ENCODE measurements at places on chromosomes 11 and 22. TPM values are rescaled to one million over a fixed set of nuclear protein-coding genes. Genes with fewer than 3 reads are reported as not detected.

DNA sequence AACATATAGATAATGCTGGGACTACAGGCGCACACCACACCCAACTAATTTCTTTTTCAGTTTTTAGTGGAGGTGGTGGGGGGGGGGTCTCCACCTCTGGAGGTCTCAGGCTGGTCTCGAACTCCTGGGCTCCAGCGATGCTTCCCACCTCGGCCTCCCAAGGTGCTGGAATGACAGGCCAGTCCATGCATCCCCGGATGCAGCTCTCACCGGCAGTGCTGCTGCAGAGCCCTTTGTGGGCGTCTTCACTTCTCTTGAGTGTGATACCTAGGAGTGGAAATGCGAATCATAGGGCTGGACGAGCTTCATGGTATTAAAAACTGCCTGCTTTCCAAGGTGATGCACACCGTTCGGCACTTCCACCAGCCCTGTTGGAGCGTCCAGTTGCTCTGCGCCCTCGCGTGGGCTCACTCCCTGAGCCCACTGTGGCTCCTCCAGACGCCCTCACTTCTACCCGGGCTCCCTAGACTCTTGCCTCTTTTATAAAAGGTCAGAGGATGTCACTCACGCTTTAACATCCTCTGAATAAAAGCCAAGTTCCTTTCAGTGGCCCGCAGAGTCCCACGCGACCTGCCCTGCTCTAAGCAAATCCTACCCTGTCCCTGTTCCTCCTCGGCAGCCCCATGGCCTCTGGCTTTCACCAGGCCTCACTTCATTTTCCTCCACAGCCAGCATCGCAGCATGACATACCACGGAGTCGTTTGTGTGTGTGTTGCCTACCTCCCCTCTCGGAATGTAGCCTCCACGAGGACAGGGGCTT is 837 bp upstream of the BID start:
- DNase-seq, result no peak

- no peak for DNase-seq
Measured at GRCh38 chr11:36097219-36097650, 153.4 kb downstream of the LDLRAD3 start.

DNA sequence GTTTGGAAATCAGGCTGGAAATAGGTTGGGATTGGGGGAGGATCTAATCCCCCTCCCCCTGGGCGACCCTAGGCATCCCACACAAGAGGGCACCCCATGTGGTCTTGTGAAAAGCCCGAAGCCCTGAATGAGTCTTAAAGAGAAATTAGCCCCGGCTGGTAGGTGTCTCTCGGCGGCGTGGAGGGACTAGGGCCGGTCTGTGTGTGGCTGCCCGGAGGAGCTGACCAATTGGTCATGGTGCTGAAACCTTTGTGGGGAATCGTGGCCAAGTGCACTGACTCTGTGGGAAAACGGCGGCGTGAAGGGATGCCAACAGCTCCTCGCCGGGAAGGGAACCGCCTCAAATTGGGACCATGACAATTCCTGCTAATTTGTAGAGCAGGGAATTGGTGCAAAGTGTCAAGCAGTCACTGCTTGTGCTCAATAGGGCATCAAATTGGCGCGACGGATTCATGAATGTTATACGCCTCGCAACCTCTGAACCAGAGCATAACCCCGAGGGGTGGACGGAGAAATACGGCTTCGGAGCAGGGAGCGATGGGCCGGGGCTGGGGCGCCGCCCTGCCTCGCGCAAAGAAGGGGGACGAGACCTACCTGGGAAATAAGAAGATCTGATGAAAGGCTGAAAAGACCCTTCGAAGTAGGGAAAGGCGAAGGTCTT is 1.5 kb downstream of the DBX1 start:
- no peak for DNase-seq

DNA sequence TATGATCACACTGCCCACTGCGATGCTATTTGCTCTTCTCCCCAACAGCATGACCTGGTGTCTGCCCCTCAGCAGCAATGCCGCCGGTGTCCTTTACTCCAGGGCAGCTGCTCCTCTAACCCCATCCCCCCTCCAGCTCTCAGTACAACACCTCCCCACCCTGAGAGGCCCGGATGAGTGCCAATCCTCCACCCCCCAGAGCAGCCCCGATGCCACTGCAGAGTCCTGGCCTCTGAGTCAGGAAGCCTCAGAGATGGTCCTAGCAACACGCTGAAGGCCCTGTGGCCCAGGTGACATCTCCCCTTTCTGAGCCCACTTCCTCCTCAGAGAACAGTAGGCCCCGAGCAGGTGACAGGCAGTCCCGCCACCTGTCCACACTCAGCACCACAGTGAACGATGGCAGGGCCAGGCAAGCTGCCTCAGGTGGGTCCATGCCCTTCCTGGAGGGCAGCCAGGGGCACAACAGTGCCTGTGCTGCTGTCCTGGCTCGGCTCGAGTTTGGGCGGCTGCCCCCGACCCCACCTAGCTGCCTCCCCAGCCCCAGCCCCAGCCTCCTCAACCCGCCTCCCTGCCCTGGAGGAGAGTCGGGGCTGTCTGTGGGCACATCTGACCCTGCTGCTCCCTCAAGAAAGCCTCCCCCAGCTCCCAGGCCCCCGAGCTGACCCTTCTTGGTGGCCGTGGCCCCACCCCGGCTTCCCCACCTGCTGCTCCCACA is 3.9 kb upstream of the NDUFS8 start:
- no peak for DNase-seq

- no peak for DNase-seq
Measured at GRCh38 chr11:3088806-3089205, 31.6 kb upstream of the CARS1 start.

- DNase-seq, result no peak
Measured at GRCh38 chr11:122100037-122100755, 15.8 kb downstream of the BLID start.

GRCh38 chr11:14420223-14420622 is 61.2 kb upstream of the RRAS2 start:
- no peak for DNase-seq

DNA sequence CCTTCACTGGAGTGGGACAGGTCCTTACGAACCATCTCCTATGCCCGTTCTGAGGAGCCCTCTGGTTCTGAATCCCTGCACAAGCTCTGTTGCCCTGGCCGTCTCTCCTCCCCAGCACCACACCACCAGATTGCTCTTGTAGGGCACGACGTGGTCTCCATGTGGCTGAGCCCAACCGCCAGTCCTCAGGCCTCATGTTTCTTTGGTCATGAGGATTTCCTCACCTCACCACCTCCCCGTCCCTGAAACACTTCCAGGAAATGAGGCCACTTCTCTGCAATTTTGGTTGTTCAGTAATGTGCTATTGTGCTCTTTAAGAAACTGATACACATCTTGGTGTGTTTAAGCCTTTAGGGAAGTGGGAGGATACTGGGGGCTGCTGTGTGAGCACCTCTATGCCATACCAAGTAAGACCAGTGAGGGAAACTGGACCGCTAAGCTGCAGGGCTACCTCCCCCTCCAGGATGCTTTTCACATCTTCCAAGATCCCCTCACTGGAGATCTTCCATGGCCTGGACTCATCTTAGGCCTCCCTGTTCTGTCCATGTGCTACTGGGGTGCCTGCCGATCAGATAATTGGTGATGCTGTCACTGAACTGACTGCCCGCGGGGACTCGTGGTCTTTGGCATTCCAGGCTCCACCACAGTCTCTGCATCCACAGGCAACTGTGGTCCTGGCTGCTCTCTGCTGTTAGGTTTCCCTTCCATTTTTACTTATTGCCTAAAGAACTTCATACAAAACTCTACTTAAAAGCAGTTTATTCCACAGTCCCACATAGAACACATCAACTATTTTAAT is 21.9 kb downstream of the DRICH1 start:
- DNase-seq, result no peak

- no peak for DNase-seq
Measured at GRCh38 chr11:69201764-69202370, 46.1 kb downstream of the SMIM38 start.

GRCh38 chr11:8248786-8249185 is 14.9 kb downstream of the LMO1 start:
- DNase-seq, result no peak

DNA sequence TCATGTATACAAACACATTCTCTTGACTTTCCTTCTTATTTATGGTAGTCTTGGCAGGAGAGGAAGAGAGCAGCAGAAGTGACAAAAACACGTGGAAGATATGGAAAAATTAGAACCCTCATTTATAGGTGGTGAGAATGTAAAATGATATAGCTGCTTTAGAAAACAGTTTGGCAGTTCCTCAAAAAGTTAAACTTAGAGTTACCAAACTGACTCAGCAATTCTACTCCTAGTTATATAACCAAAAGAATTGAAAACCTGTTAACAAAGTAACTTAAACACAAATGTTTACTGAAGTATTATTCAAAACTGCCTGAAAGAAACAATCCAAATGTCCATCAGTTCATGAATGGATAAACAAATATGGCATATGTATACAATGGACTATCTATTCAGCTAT is 16.8 kb downstream of the NUCB2 start:
- no peak for DNase-seq

DNA sequence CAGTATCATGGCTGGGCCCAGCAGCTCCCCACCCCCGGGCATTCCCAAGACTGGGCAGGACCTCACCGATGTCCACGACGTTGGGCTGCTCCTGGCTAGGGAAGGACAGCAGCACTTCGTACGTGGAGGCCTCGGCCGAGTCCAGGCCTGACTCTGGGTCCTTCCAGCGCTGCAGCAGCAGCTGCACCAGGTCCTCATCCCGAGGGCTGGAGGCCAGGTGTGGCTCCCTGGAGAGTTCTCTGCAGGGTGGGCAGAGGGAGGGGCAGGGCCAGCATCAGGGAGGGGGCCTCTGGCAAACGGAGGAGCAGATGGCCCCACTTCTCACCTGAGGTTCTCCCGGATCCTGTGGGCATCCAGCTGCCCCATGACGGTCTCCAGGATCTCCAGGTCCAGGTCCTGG is 341 bp downstream of the NAALADL1 start:
- no peak for DNase-seq

DNA sequence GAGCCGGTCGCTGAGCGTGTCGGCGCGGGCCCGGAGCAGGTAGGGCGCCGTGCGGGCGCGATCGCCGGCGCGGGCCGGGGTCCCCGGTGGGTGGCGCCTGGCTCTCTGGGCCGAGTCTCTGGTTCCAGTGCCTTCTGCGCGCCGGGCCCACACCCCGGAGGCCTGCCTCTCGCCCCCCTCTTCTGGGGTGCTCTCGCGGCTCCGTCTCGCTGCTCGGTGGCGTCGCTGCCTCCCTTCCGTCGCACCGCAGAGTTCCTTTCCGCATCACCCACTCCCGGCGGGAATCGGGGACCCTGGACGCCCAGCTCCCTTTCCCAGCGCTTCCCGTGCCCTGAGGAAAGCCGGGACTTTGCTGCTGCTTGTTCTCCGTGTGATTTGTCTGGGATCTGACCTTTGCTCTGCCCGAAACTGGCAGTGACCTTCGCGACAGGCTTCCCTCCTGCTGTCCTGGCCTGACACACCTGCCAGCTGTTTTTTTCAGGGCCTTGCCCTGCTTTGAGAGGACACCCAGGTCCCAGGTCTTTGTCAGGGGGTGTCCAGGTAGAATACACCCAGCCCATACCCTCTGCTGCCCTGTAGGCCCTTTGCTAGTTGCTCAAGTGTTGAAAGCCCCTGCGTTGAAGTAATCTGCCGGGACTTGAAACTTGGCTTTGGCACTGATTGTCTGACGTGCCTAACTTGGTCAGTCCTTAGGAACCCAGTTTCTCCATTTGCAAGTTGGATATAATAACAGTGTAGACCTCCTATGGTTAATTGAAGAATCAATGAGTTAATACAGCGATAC is 711 bp downstream of the FDX1 start:
- DNase-seq, result peak; percentile 9

DNA sequence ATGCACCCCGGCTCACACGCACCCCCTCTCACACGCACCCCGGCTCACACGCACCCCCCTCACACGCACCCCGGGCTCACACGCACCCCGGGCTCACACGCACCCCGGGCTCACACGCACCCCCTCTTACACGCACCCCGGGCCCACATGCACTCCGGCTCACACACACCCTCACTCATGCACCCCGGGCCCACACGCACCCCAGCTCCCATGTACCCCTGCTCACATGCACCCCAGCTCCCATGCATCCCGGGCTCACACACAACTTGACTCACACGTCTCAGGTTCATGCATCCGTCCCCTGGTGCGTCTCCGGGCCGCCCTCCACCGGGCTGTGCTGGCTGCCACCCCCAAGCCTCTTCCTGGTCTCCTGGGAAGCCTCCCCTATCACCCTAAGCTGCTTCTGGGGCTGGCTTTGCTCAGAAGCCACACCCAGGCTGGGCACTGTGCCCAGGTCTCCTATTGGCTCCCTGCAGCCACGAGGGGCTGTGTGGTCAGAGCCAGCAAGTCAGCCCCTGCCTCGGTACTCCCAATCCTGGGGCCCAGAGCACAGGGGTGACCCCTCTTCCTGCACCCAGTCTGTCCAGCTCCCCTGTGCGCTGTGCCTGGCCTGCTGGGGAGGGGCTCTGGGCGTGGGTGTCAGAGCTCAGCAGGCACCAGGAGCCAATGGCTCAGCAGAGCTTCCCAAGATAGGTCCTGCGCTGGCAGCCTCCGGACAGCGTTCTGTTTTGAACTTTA is 16.9 kb downstream of the TSPAN4 start:
- no peak for DNase-seq

- no peak for DNase-seq
Measured at GRCh38 chr22:32044913-32045312, 1.9 kb downstream of the SLC5A1 start.

- no peak for DNase-seq
Measured at GRCh38 chr11:123286761-123287160, 91.7 kb upstream of the CLMP start.

- DNase-seq, result no peak
Measured at GRCh38 chr11:70783356-70783755, 385.0 kb downstream of the CTTN start.

DNA sequence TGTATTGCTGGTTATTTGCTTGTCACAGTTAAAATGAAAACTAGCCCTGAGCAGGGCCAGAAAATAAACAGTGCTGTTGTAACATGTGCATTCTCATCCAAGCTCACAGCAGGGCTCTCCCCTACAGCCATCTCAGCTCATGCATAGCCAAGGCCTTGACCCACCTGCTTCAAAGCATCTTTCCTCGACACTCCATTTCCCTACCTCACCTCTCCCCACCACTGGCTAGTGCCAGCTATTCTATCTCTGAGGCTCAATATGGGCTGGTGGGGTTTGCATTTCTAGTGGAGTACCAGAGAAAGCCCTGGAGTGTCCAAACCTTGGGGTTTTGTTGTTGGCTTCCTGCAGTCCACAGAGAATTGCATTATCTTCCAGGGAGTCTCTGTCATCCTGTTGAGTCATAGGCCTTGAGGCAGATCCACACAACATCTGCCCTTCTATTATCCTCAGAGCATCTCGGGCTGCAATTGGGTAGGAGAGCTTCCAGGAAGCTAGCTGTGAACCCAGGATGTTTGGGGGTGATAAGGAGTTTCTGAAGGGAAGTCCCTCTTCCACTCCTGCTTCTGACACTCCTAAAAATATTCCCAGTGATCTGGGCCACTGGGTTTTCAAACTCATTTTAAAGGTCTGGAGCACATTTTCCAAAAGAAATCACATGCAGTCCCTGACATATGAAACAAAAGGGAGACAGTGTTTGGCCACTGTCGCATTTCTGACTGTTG is 36.1 kb upstream of the AMOTL1 start:
- no peak for DNase-seq

- no peak for DNase-seq
Measured at GRCh38 chr22:36612458-36612857, 83.5 kb upstream of the EIF3D start.

PVALB gene
- total RNA-seq, result not detected

RFPL1 gene
- total RNA-seq, result not detected

BTBD18 gene
- total RNA-seq, result 0.18 TPM

PKP3 gene
- total RNA-seq, result 0.29 TPM

SRPRA gene
- total RNA-seq, result 160 TPM

DCDC1 gene
- total RNA-seq, result 1.8 TPM

RIC3 gene
- total RNA-seq, result 57.6 TPM

C11orf97 gene
- not detected for total RNA-seq

MRGPRE gene
- not detected for total RNA-seq

OR51B2 gene
- total RNA-seq, result not detected

NCAPH2 gene
- total RNA-seq, result 81.9 TPM
